ENCODE measurements at places on chromosomes 5 and 9.

DNA sequence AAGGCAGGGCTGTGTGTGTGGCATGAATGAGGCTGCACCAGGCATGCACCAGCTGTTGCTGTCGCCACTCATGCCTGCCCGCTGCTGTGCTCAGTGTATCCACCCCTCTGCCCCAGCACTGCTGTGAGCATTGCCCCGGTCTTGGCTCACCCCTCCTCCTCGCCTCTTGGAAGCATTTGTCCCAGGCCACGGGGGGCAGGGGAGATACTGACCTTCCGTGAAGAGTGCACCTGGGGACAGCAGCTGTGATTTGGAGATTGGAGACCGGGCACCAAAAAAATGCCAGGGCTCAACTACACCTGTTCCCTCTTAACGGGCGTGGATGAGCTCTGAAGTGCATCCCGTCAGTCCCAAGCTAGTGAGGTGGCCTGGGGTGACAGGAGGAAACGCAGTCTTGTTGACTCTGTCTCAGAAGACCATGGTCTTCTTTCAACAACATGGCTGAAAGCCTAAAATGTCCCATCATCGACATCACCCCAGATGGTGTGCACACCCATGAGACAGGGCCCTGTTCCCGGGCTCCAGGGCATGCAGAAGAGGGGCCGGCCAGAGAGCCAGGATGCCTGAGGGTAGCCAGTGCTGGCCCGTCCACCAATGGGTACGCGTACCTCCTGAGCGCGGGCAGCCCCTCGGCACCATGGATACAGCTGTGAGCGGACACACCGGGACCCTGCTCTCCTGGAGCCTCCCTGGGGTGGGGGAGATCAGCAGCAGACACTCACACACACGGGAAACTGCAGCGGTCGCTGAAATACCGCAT lies 115.8 kb downstream of the COL5A1 start:
- no peak for DNase-seq

DNA sequence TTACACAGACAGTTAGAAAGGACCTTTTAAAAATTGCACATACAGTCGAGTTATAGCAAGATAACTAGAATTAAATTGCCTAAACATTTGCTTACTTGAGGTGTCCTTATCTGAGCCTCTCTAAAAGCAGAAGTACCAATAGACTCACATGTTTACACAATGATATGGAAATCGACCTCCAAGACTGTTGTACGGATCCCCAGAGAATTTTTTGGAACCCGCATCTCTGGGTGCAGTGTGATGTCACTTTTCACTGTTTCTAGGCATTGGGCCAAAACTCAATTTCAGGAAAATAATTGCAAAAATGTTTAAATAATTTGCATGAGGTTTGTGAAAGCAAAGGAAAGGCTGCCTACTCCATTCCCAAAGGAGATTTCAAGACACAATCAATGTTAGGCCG lies 63.1 kb upstream of the ATG10 start:
- no peak for DNase-seq

- no peak for DNase-seq
These were observed 167.8 kb downstream of the RASEF start for GRCh38 chr9:82894961-82895821.

DNA sequence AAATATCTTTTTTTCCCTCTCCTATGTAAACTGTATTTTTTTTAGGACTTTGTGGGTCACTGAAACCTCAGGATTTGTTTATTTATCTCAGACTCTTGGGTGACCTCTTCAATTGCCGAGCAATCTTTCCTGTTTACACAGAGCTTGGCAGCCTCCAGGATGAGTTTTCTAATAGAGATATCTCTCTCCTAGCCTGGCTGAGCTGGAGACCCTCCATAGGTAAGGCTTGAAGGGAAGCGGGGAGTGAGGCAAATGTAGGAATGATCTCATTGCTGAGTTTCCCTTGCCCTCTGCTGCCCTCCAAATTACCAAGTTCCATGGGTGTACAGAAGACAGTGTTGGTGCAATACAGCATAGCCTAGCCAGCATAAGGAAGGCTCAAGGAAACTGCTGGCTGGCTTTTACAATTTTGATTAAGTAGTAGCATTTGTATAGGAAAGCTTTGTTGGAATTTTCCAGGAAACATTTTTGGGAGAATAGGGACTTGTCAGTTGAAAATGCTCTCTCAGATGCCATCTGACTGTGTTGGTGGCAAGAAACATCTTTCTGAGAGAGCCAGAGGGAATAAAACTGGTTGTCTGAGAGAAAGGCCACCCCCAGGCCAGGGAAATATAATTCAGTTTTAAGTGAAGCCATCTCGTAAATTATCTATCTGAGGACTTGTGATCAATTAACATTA lies 116.0 kb downstream of the NMUR2 start:
- DNase-seq = no peak

GRCh38 chr5:118994595-118994994 lies 6.2 kb upstream of the DTWD2 start:
- no peak for DNase-seq

Data from AG04450 (cell line).